ENCODE measurements at places on chromosomes 13 and 19.

GRCh38 chr13:100483841-100484381 is 104.7 kb downstream of the GGACT start:
- DNase-seq = no peak

DNA sequence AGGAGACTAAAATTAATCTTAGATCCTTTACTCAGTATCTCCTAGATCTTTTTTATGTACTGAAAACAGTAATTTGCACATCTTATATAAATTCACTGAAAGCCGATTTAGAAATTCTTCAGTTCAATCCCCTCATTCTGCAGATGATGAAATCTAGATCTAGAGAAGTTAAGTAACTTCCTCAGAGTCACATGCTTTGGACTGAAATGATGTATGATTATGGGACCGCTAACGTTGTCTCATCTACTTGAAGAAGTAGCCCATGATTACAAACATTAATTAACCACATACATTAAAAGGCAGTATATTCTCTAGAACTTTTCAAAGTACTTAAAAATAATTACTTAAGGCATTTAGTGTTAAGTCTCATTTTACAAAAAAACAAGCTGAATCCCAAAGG is 37.8 kb downstream of the ELF1 start:
- DNase-seq = no peak

- no peak for DNase-seq
Measured at GRCh38 chr13:20024702-20025101, 66.2 kb downstream of the ZMYM2 start.

- DNase-seq = no peak
Measured at GRCh38 chr19:29516358-29516725, 9.5 kb upstream of the VSTM2B start.

DNA sequence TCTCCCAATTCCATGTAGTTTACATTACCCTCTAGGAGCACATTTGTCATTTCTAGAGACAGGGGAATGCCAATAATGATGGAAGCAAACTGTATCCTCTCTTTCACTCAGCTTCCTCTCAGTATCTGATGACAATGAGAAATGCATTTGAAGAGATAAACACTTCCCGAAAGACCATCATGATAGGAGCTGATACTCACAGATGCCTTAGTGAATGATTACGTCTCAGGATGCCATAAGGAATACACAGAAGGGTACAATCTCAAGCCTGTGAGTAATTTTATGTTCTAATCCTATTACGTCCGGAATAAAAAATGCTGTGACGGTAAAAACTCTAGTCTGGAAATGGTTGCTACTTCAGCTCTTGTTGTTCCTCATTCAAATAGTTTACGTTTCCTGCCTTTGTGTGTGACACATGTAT is 663.8 kb upstream of the MIR17HG start:
- DNase-seq = no peak

DNA sequence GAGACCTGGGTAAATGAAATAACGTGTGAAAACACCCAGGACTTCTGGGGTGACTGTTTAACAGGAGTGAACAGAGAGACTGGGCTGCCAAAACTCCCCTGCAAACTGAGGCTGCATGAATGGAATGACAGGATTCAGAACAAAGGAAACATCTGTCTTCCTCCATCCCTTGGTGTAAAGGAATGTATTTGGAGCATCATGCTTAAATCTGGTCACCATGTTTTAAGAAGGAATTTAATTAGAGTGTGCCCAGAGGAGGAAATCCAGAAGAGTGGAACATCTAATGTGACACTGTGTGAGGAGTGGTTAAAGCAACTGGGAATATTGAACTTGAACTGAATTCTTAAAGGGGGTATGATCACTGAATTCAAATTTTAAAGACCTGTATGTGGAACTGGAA is 437.2 kb downstream of the LIG4 start:
- DNase-seq = no peak

GRCh38 chr13:73365252-73365651 is 306.4 kb downstream of the KLF5 start:
- no peak for DNase-seq

All from stimulated activated CD4-positive, alpha-beta T cell treated with anti-CD3 and anti-CD28 coated beads, Interleukin-15, amount 100 ng/mL, for 48 hours (primary cell).